ENCODE measurements at places on chromosomes 4 and X.

GRCh38 chr4:102514298-102514964, 13.3 kb downstream of the NFKB1 start:
- no peak for DNase-seq

DNA sequence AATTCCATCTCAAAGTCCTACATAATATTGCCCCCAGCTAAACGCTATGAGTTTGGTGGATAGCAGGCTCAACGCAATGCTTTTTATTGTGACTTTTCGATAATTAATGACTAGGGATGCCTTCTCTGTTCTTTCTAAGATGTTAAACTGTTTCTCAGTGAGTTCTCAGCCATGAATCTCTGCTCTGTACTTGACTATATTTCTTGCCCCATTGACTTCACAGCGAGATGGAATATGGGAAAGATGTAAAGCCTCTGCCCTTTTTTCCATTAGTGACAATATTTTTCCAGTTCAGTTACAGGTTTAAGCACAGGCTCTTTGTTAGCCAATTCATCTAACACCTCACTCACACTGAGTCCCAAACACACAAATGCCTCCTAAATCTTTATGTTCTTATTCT, 1022.0 kb downstream of the ADGRL3 start:
- DNase-seq = no peak

GRCh38 chr4:108849611-108850168, 86.8 kb upstream of the ETNPPL start:
- peak; percentile 9 for DNase-seq

GRCh38 chr4:48898733-48899431, 7.7 kb downstream of the OCIAD2 start:
- no peak for DNase-seq

DNA sequence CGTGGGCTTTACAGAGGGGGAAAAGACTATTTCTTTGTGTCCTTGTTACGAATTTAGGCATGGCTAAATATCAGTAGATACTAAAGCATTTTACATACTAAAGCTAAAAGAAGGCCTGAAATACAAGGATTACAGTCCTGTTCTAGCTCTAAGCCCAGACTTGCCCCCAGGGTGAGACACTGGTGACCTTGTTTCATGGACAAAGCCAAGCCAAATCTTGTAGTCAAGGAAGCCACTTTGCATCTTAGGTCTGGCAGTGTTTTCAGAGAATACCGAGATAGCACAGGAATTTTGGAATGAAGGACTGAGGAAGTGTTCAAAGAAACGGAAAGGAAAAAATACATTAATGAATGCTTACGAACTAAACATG, 733 bp upstream of the G3BP2 start:
- DNase-seq = no peak

GRCh38 chr4:37685823-37686372, 278 bp downstream of the RELL1 start:
- DNase-seq = peak; percentile 62

All from AG08396 (cell line).